ENCODE measurements at places on chromosomes 5 and 9.

- no peak overlapping the region for H3K27ac ChIP-seq
- H3K27me3 ChIP-seq = peaks cover 5% of the 10 kb centered on the region
- DNase-seq = no peak
- H3K36me3 ChIP-seq = no peaks in the 10 kb centered on the region
- no peak overlapping the region for H3K4me3 ChIP-seq
Observed at GRCh38 chr5:135442431-135443160, 4.6 kb downstream of the DCANP1 start.

GRCh38 chr5:16713386-16713928, 96.7 kb upstream of the RETREG1 start:
- no peak for DNase-seq
- H3K27ac ChIP-seq = no peak overlapping the region
- H3K4me1 ChIP-seq = no peaks in the 10 kb centered on the region
- H3K36me3 ChIP-seq = no peaks in the 10 kb centered on the region
- H3K27me3 ChIP-seq = no peaks in the 10 kb centered on the region

DNA sequence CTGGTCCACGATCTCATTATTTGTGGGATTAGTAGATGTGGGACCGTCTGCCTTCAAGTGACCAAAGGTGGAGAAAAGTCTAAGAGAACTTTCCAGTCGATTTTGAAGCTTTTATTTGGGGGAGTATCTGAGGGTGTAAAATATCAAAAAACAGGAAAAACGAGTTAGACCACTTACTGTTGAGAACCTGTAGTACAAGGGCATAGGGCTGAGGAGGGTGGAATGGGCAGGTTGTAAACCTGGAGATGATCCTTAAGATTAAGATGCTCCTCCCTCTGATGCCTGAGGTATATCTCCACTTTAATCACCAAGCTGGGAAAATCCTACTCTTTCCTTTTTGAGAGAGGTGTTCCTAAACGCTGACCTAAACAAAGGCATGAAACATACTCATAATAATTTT, 32.0 kb upstream of the GTF2H2C start:
- no peak overlapping the region for H3K4me3 ChIP-seq
- H3K27me3 ChIP-seq = peaks cover 2% of the 10 kb centered on the region
- no peaks in the 10 kb centered on the region for H3K4me1 ChIP-seq
- no peak overlapping the region for H3K27ac ChIP-seq

- H3K27ac ChIP-seq = no peak overlapping the region
- H3K36me3 ChIP-seq = no peaks in the 10 kb centered on the region
- H3K4me1 ChIP-seq = no peaks in the 10 kb centered on the region
- DNase-seq = no peak
- no peak overlapping the region for H3K4me3 ChIP-seq
Observed at GRCh38 chr5:115414406-115415142, 118.1 kb upstream of the CCDC112 start.

DNA sequence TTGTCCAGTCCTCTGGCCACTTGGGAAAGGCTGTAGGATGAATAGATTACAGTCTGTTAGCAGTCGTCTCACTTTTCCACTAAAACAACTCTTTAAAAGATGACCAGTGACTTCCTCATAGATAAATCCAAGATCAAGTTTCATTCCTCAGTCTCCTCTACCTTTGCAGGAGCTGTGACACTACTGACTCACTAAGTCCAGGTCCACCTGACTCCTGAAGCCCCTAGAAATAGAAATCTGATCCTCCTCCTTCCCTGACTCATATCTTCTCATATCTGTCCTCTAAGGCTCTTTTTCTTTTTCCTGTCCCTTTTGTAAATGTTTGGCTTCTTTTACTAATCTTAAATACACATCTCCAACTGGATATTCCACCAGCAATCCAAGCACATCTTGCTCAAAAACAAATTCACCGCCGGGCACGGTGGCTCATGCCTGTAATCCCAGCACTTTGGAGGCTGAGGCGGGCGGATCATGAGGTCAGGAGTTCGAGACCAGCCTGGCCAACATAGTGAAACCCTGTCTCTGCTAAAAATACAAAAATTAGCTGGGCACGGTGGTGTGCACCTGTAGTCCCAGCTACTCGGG, 2.6 kb downstream of the CCDC125 start:
- H3K27ac ChIP-seq = no peak overlapping the region
- H3K4me1 ChIP-seq = peaks cover 7% of the 10 kb centered on the region
- DNase-seq = no peak
- no peak overlapping the region for H3K4me3 ChIP-seq
- no peaks in the 10 kb centered on the region for H3K36me3 ChIP-seq

DNA sequence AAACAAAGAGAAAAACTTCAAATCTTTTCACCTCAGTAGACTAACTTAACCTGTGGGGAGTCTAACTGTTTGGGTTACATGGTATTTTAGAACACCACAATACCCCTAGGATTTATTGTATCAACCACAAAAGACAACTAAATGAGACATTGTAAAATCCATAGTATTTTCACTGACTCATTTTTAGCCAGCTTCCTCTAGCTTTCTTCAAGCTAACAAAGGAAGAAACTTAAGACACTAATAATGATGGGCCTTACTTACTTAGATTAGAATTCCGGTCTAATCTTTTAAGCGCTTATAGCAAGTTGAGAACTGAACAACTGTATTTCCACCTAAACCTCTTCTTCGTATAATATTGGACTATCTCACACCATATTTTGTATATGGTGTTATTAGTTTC, 529.3 kb downstream of the DMRTA1 start:
- no peak for DNase-seq
- H3K4me3 ChIP-seq = no peak overlapping the region
- H3K27ac ChIP-seq = no peak overlapping the region
- H3K27me3 ChIP-seq = no peaks in the 10 kb centered on the region

DNA sequence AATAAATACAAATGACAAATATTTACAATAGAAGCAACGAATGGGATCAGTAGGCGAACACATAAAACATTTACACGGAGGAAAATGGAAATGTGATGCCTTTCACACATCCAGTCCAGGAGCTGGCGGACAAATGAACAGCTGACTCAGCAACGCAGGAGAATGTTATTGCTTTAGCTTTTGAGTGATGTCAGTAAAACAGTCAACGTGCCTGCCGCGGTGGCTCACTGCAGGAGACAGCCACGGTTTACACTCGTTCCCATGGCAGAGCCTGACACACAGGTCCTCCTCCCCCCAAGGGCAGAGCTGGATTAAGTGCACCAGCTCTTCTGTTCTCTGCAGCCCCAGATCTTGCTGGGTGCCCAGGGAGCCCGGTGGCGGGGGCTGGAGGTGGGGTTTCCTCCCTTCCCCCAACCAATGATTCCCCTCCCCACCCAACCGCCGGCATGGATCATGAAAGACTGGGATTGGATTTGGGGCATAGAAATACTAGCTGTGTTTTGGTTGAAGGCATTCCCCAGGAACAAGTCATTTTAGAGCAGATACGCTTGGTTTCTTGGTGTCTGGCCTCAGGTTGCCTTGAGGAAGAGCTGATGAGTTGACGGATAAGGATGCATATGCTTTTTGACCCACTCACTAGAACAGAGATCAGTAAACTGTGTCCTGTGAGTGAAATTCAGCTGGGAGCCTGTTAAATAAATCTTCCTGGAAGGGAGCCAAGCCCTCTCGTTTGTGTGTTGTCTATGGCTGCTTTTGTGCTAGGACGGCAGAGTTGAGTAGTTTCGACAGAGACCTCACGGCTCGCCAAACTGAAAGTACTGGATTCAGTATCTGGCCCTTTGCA, 12.5 kb downstream of the STC2 start:
- H3K27ac ChIP-seq = no peak overlapping the region
- peaks cover 8% of the 10 kb centered on the region for H3K27me3 ChIP-seq

All from CD4-positive, CD25-positive, alpha-beta regulatory T cell (primary cell).